ENCODE measurements at places on chromosomes 12 and 14. TPM values are rescaled to one million over a fixed set of nuclear protein-coding genes. Genes with fewer than 3 reads are reported as not detected.

DNA sequence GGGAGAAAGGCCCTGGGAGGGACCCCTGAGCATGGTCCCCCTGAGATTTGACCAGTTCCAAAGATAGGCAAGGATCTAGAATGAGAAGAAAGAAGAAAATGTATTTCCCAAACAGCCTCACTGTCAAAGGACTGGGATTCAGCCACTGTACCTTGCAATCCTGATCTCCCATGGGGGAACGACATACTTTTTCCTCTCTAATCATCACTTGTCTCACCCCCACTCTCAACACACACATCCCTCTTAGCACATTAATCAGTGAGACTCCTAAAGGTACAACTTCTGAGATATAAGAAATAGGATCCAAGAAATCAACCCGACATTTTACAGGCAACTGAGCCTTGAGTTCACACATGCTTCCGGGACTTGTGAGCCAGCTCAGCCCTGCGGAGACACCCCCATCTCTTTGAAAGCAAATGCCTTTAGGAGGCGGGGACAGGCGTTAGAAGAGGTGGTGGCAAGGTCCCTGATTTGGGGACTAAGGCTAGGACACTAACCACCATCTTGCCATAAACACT lies 1.4 kb downstream of the MAP3K9 start:
- DNase-seq: no peak

DNA sequence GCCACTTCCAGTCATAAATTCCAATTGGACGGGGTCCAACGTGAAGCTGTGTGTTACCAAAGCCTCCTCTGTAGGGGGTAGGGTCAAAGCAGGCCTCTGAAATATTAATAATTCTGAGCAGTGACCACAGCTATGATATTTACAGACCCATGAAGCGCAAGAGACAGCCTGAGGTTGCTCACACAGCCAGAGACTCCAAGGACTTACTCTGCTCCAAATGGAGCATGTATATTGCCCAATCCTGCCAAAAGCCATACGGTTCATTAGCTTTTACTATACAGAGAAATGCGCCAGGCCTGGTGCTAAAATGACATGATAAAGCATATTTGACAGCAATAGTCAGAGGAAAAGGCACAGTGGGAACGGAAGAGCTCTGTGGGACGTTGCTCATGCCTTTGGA lies 151.3 kb downstream of the PAH start:
- no peak for DNase-seq

DNA sequence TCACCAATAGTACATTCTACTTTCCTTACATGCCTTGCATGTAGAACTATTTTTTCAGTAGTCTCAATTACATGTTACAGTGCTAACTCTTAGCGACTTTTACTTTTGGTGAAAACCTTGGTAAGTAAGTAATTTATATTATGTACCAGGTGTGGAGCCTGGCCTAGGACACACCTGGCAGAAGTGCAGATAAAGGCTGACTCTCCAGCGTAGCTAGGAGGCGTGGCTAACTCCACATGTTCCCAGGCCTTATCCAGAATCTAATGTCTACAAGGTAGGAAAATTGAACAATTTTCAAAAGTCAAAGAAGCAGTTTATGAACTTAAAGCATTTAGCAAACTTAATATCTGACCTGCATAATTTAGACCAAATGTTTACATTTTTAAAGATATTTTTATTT lies 157.4 kb downstream of the DHRS2 start:
- DNase-seq: no peak

GRCh38 chr14:80379035-80379434 lies 167.7 kb upstream of the DIO2 start:
- no peak for DNase-seq

DNA sequence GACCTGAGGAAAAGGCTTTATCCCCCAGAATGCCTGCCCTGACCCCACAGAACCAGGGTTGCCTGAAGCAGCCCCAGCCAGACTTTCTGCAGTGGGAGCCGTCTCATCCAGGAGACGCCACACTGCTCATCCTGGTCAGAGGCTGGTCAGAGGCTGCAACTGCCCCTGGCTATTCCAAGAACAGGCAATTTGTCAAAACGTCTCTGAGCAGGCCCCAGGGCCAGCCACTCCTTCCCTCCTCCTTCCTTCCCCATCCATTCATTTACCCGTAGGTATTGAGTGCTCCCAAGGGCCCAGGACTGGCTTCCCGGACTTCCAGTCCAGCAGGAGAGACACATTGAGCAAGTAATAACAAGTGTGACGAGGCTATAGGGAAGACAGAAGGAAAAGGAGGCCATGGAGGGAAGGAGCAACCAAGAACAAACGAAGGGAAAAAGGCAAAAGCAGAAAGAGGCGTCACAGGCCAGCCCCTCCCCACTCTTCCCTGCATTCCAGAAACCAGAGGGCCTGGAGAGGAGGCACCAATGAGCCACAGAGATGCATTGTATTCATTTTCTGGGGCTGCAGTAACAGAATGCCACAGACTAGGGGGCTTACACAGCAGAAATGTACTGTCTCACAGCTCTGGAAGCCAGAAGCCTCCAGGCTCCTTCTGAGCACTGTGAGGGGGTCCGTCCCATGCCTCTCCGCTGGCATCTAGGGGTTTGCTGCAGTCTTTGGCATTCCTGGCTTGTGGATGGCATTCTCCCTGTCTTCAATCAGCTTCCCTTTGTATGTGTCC lies 21.0 kb upstream of the CD9 start:
- no peak for DNase-seq

DNA sequence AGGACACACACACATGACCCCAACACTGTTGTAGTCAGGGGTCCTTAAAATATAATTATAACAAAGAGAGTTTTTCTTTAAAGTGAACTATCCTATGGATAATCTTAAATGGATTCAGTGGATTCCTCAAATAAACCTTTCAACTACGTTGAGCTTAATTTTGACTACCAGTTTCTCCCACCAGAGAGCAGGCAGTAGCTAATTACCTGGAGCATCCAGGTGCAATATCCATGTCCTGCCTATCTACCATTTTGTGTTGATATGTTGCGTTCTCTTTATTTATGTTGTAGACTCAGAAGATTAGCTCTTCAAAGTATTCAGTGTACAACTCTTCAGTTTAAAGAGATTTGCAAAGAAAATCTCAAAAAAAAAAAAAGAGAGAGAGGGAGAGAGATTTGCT lies 127.2 kb upstream of the GZMB start:
- DNase-seq: no peak

DNA sequence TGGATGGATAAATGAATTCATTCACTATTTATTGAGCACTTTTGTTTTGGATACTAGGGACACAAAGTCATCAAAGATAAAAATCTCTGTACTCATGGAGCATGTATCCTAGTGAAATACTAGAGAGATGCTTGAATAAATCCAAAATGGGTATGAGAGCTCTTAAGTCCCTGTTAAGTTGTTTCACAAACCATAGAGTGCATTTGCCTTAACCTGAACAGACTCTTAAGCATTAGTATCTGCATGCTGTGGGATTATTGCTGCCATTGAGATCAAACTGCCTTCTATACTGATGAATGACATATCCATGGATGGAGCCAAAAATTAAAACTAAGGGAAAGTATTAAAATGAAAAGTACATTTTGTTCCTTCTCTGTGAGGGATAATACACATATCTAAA lies 206.5 kb upstream of the KRR1 start:
- DNase-seq: no peak

DNA sequence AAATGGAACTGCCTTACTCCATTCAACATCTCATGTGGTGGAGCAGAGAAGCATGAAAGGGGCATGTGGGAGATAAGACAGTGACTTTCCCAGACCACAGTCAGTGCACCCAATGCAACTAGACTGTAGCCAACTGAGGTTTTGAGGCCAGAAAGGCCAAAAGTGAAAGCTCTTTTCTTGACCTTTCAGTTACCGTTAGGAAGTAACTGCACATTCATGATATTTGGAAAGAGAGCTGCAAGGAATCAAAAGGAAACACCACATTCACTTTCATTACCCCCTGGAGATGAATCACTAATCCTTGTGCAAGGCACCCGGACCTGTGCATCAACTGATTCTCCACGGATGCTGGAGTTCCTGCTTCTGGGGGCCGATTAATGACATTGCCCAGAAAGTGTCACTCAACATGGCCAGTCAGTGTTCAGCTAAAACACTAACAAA lies 72.9 kb upstream of the ELK3 start:
- no peak for DNase-seq

The SSPN gene
- total RNA-seq: 114 TPM

The CLEC1A gene
- 3.9 TPM for total RNA-seq

GRCh38 chr12:71552728-71553501 lies 110.7 kb downstream of the ZFC3H1 start:
- no peak for DNase-seq

All from left cardiac atrium (tissue), 4 donors.